ENCODE measurements at places on chromosomes 5 and 9.

DNA sequence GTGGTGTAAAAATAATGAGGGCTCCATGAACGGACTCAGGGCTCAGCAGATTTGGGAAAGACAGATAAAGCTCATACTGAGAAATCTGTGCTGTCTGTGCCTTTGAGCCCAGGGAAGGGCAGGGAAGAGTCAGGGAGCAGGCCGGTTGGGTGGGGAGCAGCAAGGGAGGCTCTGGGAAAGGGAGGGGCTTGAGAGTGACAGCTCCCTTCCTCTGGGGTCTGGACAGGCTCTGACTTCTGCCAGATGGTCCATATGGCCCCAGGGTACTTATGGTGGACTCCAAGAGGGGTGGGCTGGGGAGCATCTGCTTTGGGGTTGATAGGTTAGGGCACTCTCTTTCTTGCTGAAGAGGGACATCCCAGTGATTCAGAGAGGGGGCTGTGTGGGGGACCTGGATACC lies 2.1 kb downstream of the NPR2 start:
- H3K27ac ChIP-seq, result no peak overlapping the region
- H3K4me3 ChIP-seq, result no peak overlapping the region
- H3K27me3 ChIP-seq, result no peaks in the 10 kb centered on the region
- H3K4me1 ChIP-seq, result peaks cover 17% of the 10 kb centered on the region
- no peaks in the 10 kb centered on the region for H3K36me3 ChIP-seq

- no peak overlapping the region for H3K27ac ChIP-seq
- H3K36me3 ChIP-seq, result no peaks in the 10 kb centered on the region
- H3K4me3 ChIP-seq, result no peak overlapping the region
- H3K4me1 ChIP-seq, result peaks cover 4% of the 10 kb centered on the region
- no peak for DNase-seq
- no peaks in the 10 kb centered on the region for H3K27me3 ChIP-seq
Measured at GRCh38 chr5:175654339-175654738, 3.5 kb upstream of the HRH2 start.

- H3K27me3 ChIP-seq, result no peaks in the 10 kb centered on the region
- H3K4me1 ChIP-seq, result peaks cover 21% of the 10 kb centered on the region
- H3K27ac ChIP-seq, result no peak overlapping the region
- H3K4me3 ChIP-seq, result no peak overlapping the region
- H3K36me3 ChIP-seq, result peaks cover 3% of the 10 kb centered on the region
Measured at GRCh38 chr9:104841601-104842141, 77.7 kb downstream of the NIPSNAP3B start.

DNA sequence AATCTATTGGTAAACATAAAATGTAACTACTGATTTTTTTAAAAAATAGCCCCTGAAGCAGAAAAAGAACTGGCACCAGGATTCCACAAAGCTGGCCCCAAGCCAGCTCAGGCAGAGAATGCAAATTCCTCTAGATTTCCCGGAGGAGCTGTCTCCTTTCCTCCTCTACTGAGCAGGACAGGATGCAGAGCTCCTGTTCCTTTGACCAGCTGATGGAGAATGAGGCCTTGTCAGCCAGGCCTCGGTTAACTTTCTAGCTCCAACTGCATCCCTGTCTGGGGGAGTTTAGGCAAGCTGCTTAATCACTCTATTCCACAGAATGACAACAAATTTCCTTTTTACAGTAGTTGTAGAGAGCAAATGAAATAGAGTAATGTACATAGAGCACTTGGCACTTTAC lies 155.5 kb downstream of the GNAQ start:
- peaks cover 7% of the 10 kb centered on the region for H3K4me1 ChIP-seq
- H3K27ac ChIP-seq, result peak overlapping the region; percentile 24
- H3K36me3 ChIP-seq, result no peaks in the 10 kb centered on the region
- H3K4me3 ChIP-seq, result no peak overlapping the region
- peak; percentile 58 for DNase-seq
- no peaks in the 10 kb centered on the region for H3K27me3 ChIP-seq

- H3K4me3 ChIP-seq, result no peak overlapping the region
- DNase-seq, result no peak
- no peak overlapping the region for H3K27ac ChIP-seq
- no peaks in the 10 kb centered on the region for H3K27me3 ChIP-seq
Measured at GRCh38 chr9:15355669-15356068, 48.7 kb upstream of the TTC39B start.

GRCh38 chr5:170632266-170632984 lies 128.6 kb downstream of the KCNIP1 start:
- no peak for DNase-seq
- no peaks in the 10 kb centered on the region for H3K27me3 ChIP-seq
- no peaks in the 10 kb centered on the region for H3K36me3 ChIP-seq

DNA sequence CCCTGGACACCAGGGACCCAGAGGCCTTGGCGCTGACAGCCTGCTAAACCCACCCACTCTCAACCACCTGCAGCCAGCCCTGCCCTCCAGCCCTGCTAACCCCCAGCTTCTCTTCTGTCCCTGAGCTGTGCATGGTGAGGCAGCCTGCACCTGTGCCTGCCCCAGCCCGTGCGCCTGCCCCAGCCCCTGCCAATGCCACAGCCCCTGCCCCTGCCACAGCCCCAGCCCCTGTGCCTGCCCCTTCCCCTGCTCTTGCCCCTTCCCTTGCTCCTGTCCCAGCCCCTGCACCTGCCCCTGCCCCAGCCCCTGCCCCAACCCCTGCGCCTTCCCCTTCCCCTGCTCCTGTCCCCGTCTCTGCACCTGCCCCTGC lies 43.3 kb upstream of the IRX4 start:
- no peak overlapping the region for H3K4me3 ChIP-seq
- no peak for DNase-seq
- peaks cover 4% of the 10 kb centered on the region for H3K4me1 ChIP-seq
- no peak overlapping the region for H3K27ac ChIP-seq

- no peak overlapping the region for H3K4me3 ChIP-seq
- H3K27me3 ChIP-seq, result no peaks in the 10 kb centered on the region
- H3K27ac ChIP-seq, result no peak overlapping the region
Measured at GRCh38 chr9:37156205-37156604, 35.8 kb downstream of the ZCCHC7 start.

DNA sequence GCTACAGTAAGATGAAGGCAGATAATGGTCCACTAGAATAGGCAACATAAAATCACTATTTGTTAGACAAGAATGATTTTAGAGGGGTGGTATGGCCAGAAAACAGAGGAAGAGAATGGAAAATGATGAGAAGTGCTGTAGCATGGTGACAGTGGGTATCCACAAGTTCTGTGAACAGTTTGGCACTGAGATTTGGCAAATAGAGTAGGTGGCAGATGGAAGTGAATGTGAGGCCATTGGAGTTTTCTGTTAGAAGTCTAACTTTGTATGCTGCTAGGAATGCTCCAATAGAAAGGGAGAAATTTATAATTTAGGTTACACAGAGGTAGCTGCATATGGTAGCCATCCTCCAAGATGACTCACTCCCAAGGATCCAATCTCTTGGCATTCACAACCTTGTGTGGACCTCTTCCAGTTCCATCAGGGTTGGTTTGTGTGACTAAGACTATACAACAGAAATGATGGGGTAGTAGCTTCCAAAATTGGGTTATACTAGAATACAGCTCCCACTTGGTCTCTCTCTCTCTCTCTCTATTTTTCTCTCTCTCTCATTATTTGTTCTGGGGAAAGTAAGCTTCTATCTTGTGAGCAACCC lies 646.9 kb upstream of the ZNF608 start:
- no peak for DNase-seq
- no peak overlapping the region for H3K4me3 ChIP-seq
- peaks cover 4% of the 10 kb centered on the region for H3K4me1 ChIP-seq
- H3K36me3 ChIP-seq, result no peaks in the 10 kb centered on the region
- H3K27ac ChIP-seq, result no peak overlapping the region

- no peak for DNase-seq
- no peaks in the 10 kb centered on the region for H3K36me3 ChIP-seq
- no peaks in the 10 kb centered on the region for H3K4me1 ChIP-seq
- no peak overlapping the region for H3K4me3 ChIP-seq
- H3K27ac ChIP-seq, result no peak overlapping the region
- no peaks in the 10 kb centered on the region for H3K27me3 ChIP-seq
Measured at GRCh38 chr5:137051161-137051560, 448.0 kb downstream of the SPOCK1 start.
